SW480 (cell line): ENCODE measurements at places on chromosomes 7 and 10.

DNA sequence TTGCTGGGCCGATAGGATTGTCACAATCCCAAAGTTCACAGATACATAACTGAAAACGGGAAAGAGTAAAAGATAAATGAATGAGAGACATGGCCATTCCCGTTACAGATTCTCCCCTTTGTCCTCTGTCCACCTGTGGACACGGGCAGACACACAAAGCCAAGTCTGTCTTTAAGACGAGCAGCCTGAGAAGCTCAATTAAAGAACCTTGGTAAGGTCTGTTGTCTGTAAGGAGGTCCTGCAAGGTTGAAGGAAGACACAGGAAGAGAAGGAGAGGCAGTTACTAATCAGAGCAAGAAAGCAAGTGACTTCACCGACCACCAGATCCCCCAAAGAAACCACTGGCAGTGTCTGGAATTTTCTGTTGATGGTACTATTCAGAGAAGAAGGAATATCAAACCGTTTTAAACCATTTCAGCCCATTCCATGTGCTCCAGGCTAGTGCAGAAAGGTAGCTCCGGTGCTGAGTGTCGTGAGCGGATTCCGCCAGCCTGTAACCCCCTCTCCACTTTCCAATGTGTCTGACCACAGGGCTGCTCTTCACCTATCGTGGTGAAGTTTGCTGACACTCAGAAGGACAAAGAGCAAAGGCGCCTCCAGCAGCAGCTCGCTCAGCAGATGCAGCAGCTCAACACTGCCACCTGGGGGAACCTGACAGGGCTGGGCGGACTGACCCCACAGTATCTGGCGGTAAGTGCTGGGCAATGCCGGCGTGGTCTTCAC is 252.6 kb downstream of the CELF2 start:
- DNase-seq: peak; percentile 66

DNA sequence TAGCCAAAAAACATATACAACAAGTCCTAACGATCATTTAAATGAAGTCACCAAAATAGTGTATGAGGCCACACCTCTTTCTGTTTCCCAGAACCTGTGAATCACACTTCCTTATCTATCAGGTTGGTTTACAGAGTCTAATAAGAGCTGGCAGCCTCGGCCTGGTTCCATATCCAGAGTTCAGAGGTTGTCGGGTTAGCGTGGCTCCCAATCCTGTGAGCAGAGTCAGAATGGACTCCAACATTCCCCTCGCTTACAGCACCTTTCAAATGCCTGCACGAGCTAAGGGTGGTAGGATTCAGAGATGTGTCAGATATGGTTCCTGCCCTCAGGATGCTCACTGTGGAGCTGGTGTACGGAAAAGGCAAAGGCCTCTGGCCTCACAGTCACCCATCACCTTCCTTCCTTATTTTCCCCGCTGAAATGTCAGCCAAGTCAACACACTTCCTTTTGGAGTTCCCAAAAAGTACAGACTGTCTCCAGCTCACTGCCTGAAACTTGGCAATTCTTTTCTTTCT is 6.0 kb downstream of the IL15RA start:
- DNase-seq: no peak

- no peak for DNase-seq
Observed at GRCh38 chr7:41826641-41827040, 123.8 kb upstream of the INHBA start.

- DNase-seq: no peak
Observed at GRCh38 chr7:126040114-126041045, 1110.8 kb upstream of the POT1 start.

- no peak for DNase-seq
Observed at GRCh38 chr7:43787771-43788170, 29.3 kb downstream of the BLVRA start.

GRCh38 chr7:134444198-134444960 is 14.5 kb downstream of the AKR1B1 start:
- no peak for DNase-seq

DNA sequence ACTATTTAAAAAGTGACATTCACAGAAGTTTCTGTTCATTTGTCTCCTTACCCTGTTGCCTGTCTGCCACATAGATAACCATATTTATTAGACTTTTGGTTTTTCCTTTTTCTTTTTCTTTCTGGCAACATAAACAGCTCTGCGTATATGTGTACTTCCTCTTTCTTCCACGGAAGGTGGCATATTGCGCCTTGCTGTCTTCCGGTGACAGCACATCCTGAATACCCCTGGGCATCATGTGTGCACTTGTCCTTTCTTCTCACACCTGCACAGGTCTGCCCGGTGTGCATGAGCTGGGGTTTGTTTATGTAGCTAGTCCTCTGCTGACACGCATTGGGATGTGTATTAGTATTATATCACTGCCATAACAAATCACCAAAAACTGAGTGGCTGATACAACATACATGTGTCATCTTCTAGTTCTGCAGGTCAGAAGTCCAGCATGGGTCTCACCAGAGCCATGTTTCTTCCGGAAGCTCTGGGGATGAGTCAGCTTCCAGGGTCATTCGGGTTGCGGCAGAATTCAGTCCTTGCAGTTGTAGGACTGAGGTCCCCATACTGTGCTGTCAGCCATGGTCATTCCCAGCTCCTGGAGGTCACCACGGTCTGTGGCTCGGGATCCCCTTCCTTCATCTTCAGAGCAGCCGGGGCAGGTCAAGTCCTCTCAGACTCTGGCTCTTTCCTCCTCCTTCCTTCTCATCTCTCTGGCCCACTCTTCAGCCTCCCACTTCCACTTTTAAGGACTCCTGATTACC is 596.0 kb upstream of the FOXK1 start:
- no peak for DNase-seq

- DNase-seq: peak; percentile 89
Observed at GRCh38 chr10:86970162-86970981, 2.1 kb downstream of the ADIRF start.

DNA sequence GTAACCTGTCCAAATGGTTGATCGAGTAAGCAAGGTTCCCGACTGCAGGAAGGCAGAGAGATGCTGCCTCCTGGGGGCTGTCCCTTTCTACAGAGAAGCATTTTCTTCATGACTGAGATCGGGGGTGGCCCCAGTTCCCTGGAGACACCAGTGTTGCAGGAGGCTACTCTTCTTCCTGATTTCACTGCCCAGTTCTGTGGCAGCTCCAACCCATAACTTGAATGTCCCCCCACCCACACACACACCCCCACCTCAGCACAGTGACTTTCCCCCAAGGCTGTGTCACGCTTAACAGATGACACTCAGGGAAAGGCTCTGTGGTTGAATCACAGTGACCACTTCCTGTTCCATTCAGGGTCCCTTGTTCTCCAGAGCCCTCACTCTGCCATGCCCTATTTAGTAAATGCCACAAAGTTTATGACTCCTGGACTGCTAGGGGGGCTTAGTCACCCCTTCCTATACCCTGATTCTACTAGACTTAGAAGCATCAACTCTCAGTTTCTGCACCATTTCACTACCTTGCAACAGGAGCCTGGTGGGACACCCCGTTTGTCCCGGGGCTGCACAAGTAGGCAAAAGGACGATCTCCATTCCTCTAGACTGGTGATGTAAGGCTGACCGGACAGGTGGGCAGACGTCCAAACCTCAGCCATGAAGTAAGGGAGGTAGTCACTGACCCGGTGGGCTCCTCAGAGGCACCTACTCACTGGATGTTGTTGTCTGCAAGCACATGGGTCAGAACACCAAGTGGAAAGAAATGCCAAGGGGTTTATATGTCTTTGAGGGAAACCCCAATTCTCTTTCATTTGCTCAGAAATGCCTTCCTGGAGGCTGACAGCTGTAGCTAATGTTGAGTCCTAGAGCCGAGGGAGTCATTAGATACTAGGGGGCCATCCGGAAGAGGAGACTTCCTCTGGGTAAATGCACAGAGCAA is 31.3 kb upstream of the SMC3 start:
- peak; percentile 91 for DNase-seq

- no peak for DNase-seq
Observed at GRCh38 chr7:97381815-97382554, 264.5 kb downstream of the SDHAF3 start.

DNA sequence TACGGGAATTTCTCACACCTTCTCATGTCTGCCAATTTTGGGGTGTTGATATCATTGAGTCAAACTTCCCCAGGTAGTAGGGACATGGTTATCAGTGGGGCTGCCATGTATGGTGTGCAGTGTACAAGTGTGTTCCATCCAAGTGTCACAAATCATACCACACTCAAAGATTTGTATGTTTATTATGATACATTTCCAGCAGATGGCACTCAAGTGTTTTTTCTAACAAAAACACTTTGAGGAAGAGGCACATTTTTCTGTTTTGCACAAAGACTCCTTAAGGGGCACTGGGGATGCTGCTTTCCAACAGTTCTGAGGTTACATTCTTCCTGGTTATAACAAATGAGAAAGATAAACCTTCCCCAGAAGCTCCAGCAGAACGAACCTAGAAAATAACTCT is 414.5 kb downstream of the REEP3 start:
- no peak for DNase-seq

DNA sequence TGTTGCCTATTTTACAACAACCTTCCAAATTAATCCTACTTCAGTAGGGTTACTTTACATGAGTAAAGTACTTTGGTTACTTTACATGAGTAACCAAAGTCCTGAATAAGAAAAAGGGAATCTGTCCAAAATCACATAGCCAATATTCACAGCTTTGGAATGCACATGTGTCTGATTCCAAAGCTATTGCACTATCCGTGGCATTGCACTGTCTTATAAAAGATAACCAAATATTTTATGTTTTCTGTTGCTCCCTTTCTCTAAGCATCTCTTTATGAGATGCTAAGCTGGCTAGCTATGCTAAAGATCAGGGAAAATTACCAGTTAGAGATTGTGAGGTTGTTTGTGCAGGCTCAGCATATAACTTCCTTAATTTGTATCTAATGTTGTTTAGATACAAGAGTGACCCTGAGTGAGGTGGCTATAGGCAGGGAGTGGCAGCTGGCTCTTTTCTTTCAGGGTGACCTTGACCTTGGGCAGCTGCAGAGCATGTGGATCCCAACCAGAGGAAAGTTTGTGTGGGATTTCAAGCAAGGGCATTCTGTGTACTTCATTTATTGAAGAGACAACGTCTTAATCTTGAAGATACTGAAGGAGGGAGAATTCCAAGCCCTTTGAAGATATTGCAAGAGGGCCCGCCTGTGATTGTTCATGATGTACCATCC is 366.1 kb upstream of the ANKRD30A start:
- no peak for DNase-seq

DNA sequence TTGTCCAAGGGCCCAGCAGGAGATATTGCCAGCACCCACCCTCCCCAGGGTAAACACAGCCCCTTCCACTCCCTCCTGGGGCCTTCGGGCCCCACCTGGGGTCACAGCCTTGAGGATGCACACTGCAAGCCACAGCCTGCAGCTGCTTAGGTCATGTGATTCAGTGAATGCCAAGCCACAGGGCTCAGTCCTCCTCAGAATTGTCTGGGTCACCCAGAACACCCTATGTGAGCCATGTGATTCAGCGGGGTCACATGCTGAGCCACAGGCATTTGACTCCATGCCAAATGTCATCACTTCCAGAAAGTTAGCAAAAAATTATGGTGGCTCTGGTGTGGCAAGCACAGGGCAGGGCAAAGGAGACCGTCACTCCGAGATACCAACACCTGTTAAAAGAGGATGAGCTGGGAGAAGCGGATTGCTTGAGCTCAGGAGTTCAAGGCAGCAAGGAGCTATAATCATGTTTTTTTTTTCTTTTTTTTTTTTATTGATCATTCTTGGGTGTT is 17.2 kb upstream of the PSAP start:
- peak; percentile 70 for DNase-seq

DNA sequence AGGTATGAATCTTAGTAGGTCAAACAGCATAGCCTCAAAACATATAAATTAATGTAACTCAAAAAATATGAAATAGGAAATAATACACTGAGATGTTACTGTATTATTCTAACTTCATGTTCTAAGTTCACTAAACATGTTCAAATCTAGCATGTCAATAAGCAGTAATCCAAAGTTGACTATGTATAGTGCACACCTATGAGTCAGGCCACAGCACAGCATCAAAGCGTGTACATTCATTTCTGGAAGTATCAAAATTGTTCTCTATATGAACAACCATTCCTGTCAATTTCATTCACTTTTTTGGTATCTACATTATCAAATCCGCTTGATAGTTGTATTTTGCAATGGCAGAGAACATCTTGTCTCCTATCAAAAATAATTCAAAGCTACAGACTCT is 418.9 kb upstream of the POM121L12 start:
- no peak for DNase-seq

GRCh38 chr7:6589829-6590644 is at the start of gene INTS15:
INTS15 (plus strand) TSS chr7:6590021; CDS start chr7:6590284, 263 bp downstream.
- peak; percentile 81 for DNase-seq

- no peak for DNase-seq
Observed at GRCh38 chr7:43646603-43647338, 63.9 kb downstream of the STK17A start.

DNA sequence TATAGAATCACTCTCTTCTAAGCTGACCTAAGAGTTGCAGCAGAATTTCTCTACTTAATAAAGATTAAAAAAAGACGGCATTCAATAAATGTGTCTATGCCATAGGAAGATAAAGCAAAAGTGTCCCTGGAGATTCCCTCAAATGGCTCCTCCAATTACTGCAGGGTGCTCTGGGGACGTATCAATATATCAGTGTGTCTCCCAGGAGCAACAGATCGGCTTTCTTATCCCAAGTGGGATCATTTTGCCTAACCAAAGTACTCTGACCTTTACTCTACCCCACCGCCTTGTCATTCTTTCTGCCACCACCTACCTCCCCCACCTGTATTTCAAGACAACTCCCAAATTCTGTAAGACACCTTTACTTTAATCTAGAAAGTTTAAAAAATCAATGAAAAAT is 202.0 kb upstream of the SEMA3C start:
- no peak for DNase-seq

GRCh38 chr10:59997827-59998525 is 91.6 kb upstream of the CCDC6 start:
- no peak for DNase-seq

DNA sequence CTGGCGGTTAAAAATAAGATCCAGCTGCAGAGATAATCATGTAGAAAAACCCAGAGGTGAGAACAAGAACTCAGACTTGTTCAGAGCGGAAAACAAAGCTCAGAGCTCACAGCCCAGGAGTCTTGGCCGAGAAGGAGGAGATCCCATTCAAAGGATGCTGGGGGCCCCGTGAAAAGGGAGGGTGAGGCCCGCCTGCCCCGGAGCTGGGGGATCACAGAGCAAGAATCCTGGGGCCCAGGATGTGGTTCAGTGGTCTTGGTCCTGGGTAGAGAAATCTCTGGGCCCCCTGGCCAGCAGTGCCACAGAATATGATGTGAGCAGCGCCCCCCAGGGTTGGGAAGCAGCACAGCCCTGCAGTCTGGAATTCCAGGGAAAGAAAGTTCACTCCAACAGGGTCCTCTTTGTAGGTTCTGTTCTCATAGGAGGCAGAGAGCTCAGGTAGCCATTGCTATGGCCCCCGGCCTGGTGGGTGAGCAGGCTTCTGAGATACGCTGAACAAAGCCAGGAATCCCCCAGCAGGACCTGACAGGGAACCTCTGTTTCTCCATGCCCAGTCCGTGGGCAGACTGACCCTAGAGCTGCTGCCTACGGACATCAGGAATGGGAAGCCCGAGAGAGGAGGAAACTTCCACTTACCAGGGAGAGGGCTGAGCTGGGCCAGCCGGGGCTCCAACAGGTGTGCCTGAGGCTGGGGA is 77.7 kb upstream of the GNA12 start:
- DNase-seq: no peak
